Left lobe of liver (tissue), 2 donors: ENCODE measurements at places on chromosomes 11 and 22.

DNA sequence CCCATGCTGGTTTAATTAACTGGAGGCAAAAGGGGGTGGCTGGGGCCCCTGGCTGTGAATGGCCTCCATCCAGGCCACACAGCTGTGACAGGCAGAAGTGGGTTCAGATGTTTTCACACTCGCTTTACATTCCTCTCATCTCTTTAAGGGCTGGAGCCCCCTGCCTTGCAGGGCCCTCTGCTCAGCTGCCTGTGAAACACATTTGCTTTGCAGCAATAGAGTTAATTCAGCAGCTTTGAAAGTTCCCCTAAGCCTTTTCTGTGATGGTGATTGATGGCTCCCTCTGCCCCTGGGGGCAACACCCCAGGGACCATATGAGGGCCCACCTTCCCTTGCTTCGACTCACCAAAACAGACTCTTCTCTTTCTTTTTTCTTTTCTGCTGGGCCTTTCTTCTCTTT, 139.3 kb downstream of the FEZ1 start:
- DNase-seq, result no peak

- no peak for DNase-seq
These were observed 130.7 kb downstream of the CTTN start for GRCh38 chr11:70528794-70529580.

DNA sequence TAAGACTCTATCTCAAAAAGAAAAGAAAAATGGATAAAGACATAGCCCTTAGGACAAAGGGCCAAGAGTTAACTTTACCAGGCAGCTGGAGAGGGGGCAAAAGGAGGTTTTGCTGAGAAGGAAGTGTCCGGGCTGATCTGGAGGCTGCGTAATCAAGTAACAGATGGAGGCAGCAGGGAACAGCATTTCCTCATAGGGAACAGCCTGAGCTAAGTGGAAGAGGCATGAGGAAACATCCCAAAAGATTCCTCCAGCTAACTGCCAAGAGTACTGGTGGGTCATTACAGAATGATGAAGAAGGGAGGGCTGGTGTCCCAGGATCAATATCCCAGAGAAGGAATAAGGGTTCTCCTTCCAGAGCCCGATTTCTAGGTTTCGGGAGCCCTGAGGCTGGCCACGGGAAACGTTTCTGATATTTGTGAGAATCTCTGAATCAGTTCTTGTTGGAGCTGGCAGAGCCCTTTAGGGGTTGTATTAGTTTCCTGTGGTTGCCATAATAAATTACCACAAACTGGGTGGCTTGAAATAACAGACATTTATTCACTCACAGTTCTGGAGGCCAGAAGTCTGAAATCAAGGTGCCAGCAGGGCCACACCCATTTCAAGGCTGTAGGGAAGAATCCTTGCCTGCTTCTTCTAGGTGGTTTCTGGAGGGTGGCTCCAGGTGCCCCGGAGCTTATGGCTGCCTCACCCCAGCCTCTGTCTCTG, 21.2 kb downstream of the LIF start:
- no peak for DNase-seq

DNA sequence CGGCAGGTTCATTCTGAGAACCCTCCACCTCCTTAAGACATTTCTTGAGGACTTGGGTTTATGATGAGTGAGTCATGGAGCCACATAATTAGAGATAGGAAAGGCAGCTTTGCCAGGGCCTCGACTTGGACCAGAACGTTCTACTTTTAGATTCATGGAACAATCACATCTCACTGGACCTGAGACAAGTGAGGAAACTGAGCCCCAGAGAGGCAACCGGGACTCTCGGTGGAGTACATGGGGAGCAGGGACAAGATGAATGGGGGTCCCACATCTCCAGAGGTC, 59.5 kb downstream of the LINC01488 start:
- DNase-seq, result no peak

- no peak for DNase-seq
These were observed 154.9 kb upstream of the MPPED2 start for GRCh38 chr11:30741039-30741550.

DNA sequence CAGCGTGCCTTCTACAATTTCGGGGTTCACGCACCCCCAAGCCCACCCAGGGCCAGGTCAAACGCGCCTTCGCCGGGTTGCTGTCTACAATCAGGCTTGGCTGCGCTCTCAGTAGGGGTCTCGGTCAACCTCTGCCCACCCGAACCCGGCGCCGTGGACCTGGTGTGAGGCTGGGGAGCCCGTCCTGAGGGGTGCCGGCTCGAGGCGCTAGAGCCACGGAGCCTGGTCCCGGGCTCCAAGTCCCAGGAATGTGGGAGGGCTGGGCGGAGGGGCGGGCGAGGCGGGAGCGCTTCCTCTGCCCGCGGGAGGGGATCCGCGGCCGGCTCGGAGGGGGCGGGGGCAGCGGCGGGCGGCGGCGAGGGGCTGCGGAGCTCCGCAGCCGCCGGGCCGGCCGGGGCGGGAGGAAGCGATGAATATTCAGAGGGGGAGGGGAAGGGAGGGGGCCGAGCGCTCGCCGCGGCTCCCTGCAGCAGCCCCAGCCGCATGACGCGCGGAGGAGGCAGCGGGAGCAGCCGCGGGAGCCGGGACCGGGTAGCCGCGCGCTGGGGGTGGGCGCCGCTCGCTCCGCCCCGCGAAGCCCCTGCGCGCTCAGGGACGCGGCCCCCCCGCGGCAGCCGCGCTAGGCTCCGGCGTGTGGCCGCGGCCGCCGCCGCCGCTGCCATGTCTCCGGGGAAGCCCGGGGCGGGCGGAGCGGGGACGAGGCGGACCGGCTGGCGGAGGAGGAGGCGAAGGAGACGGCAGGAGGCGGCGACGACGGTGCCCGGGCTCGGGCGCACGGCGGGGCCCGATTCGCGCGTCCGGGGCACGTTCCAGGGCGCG, at the start of gene PTPRJ:
Gene PTPRJ (plus strand): TSS at position 472 of the 819 bp plus-strand sequence. CDS start 354 bp downstream, outside the sequence.
- DNase-seq, result peak; percentile 80

DNA sequence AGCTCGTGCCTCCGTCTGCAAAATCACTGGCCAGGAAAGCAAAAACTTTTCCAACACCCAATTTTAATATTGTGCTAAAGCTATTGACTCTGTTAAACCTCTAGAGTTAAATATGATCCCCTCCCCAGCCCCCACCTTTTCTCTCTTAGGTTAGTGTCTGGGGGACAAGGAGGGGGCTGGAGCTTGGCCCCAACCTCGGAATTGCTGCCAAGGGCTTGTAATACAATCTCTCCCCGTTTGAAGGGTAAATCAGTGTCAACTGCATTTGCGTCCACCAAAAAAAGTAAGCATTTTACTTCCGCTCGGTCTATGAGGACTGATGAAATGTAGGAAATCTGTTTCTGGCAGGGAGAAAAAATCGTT, at the start of gene GAS2:
Gene GAS2 (plus strand): TSS at position 287 of the 363 bp plus-strand sequence. CDS start 8,259 bp downstream, outside the sequence.
- peak; percentile 57 for DNase-seq

GRCh38 chr11:59158206-59159068, 13.5 kb upstream of the DTX4 start:
- DNase-seq, result no peak

DNA sequence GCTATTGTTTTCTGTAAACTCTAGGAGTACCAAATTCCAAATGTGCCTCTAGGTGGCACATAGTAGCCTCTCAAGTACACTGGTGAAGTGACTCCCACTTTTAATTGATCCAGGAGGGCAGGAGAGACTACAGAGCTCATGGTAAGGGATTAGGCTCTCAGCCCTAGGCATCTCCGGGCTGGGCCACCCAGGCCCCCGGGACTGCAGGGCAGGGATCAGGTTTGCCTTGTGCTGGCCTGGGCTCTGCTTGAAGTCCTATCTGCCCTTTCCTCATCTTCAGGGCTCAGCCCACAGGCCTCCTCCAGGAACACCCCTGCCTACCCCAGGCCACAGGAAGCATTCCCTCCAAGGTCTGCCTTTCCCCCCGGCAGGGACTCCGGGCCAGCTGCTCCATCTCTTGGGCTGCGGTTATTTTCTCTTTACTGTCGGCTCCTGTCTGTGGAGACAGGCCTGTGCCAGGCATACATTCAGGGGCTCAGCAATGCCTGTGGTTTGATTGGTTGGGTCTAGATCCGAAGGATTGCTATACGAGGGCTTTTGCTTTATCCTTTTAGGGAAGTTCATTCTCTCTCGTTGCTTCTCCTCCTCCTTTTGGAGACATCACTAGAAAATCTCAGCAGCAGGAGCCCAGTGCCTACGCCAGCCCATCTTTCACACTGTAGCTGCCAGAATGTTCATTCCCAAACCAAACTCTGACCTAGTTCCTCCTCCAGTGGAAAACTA, 32.8 kb downstream of the PARVA start:
- DNase-seq, result no peak

- peak; percentile 79 for DNase-seq
These were observed 81.6 kb downstream of the CCDC81 start for GRCh38 chr11:86456075-86456939.

DNA sequence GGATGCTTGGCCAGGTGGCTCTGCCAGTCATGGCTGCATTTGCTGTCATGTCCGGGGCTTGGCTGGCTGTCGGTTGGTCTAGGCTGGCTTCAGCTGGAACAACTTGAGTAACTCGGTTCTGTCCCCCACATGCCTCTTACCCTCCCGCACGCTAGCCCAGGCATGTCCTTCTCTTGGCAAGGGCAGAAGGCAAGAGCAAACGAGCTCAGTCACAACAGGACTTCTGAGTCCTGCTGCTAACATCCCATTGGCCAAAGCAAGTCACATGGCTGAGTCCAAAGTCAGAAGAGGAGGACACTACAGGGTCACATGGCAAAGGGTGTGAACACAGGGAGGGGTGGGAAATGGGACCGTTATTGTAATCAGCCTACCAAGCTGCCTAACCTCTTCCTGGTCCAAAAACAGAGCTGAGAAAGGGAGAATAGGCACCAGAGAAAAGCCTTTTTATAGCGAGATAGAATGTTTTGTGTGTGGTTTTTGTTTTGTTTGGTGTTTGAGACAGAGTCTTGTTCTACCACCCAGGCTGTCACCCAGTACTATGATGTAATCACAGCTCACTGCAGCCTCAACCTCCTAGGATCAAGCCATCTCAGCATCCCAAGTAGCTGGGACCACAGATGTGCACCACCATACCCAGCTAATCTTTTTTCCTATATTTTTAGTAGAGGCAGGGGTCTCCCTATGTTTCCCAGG, 81.9 kb downstream of the MN1 start:
- DNase-seq, result no peak

GRCh38 chr11:123815122-123815521, 9.0 kb upstream of the OR6M1 start:
- no peak for DNase-seq

GRCh38 chr22:17743661-17744411, 30.4 kb downstream of the BID start:
- no peak for DNase-seq

DNA sequence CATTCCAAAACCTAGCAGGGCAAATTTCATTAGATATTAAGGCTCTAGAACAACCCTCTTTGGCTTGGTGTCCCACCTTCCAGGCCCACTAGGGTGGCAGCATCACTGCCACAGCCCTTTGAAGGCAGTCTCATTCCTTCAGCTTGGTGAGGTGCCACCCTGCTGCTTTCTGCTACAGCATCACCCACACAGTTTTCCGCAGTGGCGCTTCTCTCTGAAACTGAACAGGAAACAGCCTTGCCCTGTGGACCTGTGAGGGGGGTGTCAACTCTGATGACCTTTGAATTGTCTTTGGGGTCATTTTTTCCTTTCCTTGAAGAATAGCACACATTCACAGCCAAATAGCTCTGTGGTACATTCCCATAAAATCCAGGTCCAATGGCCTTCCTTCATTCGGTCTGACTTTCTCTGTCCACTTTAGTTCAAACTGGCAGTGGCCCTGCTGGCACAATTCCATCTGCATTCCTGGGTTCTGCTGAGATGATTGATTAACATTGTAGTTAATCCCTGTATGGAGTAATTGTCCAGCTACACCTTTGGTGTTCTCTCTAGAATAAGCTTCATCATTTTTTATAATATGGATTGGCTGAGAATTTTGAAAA, 251.9 kb upstream of the FAT3 start:
- peak; percentile 52 for DNase-seq

GRCh38 chr22:35678836-35679235, 30.6 kb downstream of the APOL6 start:
- no peak for DNase-seq

- no peak for DNase-seq
These were observed 82.1 kb downstream of the CECR2 start for GRCh38 chr22:17451316-17451715.

GRCh38 chr11:68923614-68924013, 19.9 kb downstream of the IGHMBP2 start:
- DNase-seq, result no peak

- peak; percentile 56 for DNase-seq
These were observed 26.5 kb upstream of the UBASH3B start for GRCh38 chr11:122628810-122629555.

DNA sequence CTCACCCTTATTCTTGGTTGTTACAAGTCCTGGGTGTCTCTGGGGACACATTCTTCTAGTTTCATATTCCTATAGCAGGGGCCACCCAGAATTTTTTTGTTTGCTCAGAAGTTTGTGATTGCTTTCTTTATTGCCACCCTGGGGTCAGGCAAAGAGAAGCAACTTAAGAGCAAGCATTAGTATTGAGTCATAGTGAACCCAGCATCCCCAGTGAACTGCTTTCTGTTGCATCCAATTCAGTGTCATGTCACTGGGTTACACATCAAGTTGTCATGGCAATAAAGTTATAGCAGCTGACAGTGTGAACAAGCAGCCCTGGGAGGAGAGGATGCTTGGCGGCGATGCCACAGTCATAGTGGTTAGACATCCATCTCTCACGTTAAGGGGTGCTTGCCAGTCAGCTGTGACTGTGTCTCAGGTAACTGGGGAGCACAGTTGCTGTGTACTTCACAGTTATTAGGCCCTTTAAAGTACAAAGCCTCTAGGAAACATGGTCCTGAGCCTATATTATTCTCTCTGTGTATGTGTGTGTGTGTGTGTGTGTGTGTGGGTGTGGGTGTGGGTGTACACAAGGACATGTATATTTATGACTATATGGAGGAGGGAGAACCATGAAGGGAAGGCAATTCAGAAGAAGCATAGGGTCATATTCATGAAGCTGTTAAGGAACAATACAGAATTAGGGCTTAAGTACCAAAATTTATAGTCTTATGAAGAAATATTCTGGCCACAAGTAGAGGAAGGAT, 52.5 kb downstream of the TRIM44 start:
- no peak for DNase-seq

DNA sequence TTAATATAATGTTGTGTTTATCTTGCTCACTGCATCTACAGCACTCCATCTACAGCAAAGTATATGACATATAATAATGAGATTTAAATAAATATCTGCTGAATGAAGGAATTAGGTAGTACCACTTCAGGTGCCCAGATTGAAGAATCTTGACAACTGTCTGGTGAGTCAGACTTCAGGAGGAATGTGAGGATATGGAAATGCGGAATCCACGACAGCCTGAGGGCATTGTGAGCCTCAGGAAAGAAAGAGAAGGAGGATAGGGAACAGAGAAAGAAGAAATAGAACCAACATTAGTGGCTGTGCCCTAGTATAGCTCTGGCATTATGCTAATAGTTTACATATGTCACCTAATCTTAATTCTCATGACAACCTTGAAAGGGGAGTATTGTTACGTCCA, 304.4 kb downstream of the AASDHPPT start:
- DNase-seq, result no peak

GRCh38 chr11:46294365-46295309, 17.2 kb downstream of the CREB3L1 start:
- DNase-seq, result no peak

- no peak for DNase-seq
These were observed 87.7 kb downstream of the PDE2A start for GRCh38 chr11:72586321-72587090.

GRCh38 chr11:115215694-115216617, 288.3 kb downstream of the CADM1 start:
- no peak for DNase-seq
